NCI-H1930 (cell line): ENCODE measurements at places on chromosomes 4 and X.

- no peak for DNase-seq
These were observed 182.4 kb upstream of the LCORL start for GRCh38 chr4:18203966-18204365.

- no peak for DNase-seq
These were observed 122.0 kb upstream of the PUDP start for GRCh38 chrX:7269991-7270390.

DNA sequence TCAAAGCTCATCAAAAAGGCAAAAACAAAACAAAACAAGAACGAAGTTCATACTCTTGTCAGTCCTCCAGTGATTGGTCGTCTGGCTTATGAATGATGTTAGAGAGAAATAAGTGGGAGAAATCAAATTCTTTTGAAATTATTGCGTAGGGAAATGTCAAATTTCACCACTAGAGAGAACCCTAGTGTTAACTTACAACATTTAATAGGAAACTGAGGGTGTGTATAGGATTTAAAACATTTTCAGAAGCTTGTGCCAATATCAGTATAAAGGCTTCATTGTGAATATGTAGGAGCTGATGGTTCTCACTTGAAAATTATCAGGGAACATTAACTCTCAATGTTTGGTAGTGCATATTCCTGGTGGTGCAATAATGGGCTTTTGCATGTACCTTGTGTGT lies 17.4 kb downstream of the ADH6 start:
- no peak for DNase-seq

GRCh38 chrX:49101629-49101984 lies 21.9 kb upstream of the WDR45 start:
- no peak for DNase-seq

DNA sequence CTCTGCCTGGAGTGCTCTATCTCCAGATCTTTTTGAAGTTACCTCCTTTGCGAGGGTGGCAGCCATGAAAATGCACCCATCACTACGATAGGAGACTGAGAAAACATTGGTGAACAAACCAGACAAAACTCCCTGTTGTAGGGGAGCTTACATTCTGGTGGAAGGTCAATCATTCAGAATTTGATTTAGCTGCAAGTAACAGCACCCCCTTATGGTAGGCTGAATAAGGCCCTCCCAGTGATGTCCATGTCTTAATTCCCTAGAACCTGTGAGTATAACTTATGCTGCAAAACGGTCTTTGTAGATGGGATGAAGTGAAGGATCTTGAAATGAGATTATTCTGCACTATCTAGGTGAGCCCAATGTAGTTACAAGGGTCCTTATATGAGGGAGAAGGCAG lies 5.6 kb upstream of the TEC start:
- DNase-seq: no peak

DNA sequence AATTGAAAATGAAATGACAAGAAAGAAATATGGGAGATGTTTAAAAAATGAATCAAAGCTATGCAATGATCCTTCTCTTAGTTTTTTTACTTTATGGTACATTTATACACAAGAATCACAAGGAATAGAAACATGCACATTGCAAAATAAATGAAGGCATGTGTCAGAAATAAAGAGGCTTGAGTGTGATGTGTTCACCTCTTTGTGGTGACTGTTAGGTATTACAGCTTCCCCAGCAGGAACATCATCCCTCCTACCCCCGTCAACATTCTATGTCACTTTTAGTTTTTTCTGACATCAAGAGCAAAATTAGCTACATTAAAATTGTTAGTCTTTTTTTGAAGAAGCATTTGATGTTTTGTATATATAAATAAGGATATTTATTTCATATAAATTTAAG lies 214.8 kb downstream of the SLC4A4 start:
- DNase-seq: no peak

GRCh38 chr4:57639561-57640382 lies 529.6 kb upstream of the IGFBP7 start:
- DNase-seq: no peak

- peak; percentile 55 for DNase-seq
These were observed 550 bp downstream of the ADGRA3 start for GRCh38 chr4:22515145-22515887.

GRCh38 chrX:40149286-40150175 lies 51.8 kb upstream of the BCOR start:
- DNase-seq: no peak
